ENCODE measurements at places on chromosomes 7 and 10. TPM values are rescaled to one million over a fixed set of nuclear protein-coding genes. Genes with fewer than 3 reads are reported as not detected.

Gene PLXDC2
- total RNA-seq = 21.8 TPM

Gene PTEN
- total RNA-seq = 11.3 TPM

Gene CNPY1
- total RNA-seq = not detected

Gene NPY4R2
- not detected for total RNA-seq

Gene RHOBTB1
- total RNA-seq = 57.2 TPM

Gene SLC18A3
- total RNA-seq = not detected

DNA sequence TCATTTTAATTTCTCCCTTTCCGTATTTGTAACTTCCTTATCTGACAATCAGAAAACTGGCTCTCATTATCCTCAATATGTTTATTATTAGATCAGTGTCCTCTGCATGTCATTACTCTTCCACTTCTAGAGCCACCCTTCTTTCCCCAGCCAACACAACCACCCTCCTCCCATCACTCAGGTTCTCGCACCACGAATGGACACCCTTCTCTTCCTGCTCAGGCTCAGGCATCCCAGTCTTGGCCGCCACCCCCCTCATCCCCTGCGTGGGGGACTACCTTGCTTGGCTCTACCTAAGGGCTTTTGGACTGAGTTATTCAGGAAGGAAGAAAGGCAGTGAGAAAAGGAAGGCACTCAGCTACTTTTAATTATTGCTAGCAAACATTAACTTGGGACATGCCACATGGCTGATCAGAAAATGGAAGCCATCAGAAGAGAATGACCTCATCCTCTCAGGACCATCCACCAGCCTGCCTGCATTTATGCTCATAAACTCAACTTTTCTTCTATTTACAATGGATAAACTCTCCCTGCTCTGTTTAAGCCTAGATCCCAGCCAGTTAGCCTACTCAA is 199.9 kb upstream of the PLXNA4 start:
- no peak for DNase-seq

GRCh38 chr10:112584276-112584675 is 137.3 kb downstream of the VTI1A start:
- DNase-seq = peak; percentile 51

DNA sequence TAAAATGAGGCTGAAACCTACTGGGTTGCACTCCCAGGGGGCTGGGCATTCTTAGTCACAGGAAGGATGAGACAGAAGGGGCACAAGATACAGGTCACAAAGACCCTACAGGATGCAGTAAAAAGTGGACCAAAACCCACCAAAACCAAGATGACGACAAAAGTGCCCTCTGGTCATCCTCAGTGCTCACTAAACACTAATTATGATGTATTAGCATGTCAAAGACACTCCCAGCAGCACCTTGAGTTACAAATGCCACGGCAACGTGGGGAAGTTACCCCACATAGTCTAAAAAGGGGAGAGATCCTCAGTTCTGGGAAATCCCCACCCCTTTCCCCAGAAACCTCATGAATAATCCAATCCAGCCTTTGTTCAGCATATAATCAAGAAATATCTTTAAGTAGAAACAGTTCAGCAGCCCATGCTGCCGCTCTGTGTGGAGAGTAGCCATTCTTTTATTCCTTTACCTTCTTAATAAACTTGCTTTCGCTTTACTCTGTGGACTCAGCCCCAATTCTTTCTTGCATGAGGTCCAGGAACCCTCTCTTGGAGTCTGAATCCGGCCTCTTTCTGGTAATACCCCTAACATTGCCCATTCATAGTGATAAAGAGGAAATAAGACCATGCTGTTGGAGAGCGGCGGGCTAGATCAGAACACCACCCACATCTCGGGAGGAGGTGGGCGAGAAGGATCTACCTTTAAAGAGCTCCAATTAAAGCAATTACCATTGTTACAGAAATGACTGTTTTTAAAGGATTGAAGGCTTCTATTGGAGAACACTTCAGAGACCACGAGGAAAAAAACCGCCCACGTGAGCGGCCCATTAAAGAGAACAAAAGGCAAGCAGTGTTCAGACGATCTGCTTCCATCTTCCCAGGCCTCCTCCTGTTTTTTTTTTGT is 170.9 kb downstream of the USP6NL start:
- DNase-seq = no peak

- DNase-seq = no peak
These were observed 27.4 kb upstream of the PLA2G12B start for GRCh38 chr10:72981882-72982529.

DNA sequence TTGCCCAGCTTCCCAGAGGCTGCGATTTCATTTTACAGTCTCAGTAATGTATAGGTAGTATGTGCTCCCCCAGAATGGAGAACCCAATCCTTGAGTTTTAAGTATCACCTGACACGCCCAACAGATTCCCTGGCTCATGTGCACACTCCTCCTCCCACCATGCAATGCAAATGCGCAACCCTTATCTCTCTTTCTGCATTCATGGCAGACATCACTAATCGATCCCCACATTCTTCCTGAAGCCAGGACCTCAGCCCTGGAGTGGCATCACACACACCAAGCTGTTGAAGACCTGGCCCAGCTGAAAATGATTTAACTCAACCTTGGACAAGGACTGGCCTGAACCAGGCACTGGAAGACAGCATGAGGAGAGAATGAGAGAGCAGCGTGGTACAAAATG is 68.4 kb downstream of the ZRANB1 start:
- no peak for DNase-seq

DNA sequence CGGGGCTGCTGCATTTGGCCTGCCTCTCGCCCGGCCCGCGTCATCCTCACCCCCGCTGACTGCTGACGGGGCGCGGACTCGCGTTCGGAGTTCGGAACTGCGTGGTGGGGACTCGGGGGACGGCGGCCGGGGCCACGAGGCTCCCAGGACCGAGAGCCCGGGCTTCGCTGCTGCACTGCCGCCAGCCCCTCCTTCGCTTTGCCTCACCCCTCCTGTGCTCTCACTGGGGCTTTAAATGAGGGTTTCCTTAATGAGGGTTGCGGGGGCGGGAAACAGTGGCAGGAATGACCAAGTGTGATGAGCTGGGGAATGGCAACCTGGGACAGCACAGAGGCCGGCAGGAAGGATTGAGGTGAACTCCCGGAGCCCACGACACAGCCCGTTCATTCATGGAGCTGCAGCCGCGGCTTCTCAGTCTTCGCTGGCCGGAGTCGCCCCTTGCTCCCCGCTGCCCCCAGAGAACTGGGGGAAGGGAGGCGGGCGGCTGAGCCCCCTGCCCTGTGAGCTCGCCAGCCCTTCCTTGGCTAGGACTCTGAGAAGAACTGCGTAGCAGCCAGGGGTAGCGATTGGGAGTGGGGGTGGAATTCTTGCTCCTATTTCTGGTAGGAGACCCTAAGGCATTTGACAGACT is 1.5 kb upstream of the LRRC4 start:
- DNase-seq = no peak

DNA sequence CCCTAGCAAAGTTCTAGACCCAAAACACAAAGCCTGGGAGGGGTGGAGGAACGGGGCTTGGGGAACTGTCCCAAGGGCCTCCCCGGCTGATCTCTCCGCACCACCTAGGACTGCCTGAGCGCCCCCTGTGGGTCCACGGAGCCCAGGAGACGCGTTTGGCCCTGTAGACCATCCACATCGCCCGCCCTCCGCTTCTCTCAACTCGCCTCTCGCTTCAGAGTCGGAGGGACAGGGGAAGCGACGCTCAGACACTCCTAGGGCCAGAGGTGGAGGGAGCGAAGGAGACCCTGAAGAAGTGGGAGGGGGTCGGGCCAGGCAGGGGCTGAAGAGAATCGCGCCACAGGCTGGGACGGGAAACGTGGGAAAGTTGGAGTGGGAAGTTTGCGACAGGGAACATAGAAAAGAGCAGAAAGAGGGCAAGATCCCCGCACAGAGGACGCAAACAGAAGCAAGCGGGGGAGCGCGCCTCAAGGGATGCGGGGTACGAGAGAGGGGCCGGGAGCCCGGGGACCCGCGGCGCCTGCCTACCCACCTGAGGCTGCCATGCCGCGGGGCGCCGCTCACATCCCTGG is 378 bp downstream of the PIK3AP1 start:
- DNase-seq = no peak

GRCh38 chr7:4085937-4086691 is 596.0 kb upstream of the FOXK1 start:
- DNase-seq = no peak

DNA sequence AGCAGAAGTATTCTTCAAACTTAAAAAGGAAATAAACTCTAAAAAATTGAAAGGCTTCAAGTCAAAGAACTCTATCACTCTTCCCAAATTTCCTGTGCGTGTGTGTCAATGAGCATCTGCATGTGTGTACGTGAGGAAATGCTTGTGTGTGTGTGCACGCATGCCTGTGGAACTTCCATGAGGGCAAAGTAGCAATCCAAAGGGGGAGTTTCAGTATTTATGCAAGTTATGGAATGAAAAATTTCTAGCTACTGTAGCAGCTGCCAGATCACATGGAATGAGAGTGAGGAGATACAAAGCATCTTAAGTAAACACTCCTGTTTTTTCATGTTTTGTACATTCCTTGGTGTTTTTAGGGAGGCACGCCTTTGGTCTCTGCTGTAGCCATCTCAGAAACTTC is 152.6 kb downstream of the RAPGEF5 start:
- no peak for DNase-seq

- no peak for DNase-seq
These were observed 5.6 kb upstream of the CDH23 start for GRCh38 chr10:71390921-71391690.

- peak; percentile 65 for DNase-seq
These were observed 35.9 kb upstream of the AP5Z1 start for GRCh38 chr7:4739528-4739992.

DNA sequence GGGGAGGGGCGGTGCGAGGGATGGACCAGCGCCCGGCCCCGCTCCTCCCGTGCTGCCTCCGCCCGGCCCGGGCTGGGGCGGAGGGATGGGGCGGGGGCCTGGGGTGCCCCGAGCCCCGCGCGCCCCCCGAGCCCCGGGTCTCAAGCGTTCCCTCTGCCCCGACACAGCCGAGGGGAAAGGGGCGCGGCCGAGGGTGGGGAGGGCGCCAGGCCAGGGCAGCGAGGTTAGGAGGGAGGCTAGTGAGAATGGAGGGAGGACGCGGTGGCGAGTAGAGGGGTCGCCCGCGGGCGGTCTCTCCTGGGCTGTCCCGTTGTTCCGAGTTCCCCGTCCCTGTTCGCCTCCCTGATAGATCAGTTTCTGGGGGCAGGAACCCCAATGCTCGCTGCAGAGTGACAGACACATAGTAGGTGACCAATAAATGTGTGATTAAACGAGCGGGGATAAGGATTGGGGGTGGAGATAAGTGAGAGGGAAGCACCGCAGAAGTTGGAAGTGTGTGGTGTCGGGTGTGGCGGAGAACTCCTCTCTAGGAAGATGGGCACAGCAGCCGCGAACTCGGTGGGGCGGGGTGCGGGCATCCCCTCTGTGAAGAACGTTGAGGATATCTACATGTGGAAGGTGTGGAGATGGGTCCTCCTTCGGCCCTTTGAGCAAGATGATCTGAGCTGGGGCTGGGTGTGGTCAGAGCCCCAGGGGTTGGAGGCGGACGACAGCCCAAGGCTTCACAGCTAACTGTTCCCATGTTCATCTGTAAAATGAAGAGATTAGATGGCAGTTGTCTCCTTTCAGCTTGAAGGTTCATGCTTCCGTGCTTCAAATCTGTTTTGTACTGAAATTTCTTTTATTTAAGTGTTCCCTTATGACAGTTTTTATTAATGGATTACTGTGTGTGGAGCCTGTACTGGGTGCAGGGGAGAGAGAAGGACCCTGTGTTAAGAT is 580 bp downstream of the ZNF775 start:
- DNase-seq = peak; percentile 50

DNA sequence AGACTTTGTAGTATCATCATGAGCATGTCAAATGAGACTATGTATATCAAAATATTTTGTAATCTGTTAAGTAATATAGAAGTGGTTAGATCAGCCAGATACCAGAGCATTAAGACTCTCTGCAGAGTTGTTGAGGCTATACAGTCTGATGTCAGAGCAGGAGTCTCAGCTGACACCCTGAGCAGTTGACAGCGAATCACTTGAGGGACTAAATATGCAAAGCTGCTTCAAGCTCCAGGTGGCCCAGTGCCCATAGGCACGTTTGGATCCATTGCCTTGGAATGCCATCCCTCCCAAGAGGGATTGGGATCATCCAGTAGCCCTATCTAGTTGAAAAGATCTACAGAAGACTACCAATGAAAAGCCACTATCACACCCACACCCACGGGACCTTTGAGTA is 210.2 kb downstream of the TAX1BP1 start:
- no peak for DNase-seq

DNA sequence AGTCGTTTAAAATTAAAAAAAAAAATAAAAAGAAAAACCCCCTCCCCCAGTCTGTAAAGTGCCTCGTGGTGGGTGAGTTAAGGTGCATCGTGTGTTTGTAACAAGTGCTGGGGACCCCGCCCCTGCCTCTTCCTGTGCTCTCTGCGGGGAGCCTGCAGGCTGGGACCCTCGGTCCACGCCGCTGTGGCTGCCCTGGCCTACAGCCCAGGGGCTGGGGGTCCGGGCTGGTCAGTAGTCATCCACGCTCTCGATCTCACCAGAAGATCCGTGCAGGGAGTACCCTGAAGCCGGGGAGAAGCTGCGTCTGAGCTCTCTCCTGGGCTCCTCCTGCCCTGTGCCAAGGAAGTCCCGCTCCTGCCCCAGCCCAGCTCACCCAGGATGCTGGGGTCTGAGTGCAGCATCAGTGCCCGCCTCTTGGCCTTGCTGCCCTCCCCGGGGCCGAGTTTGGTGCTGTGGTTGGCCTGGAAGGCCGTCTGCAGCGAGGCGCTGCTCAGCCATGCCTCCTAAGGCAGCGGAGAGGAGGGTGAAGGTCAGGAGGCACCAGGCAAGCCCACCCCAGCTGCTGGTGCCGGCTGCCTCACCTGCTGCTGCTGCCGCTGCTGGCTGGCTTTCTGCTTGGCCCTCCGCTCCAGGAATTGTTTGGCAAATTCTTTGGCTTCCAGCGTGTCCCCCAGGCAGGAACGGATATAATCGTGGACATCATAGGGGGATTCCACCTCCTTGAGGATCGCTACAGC is 8.1 kb downstream of the GNB2 start:
- DNase-seq = no peak

GRCh38 chr7:138545123-138545522 is 85.1 kb downstream of the TRIM24 start:
- DNase-seq = no peak

- no peak for DNase-seq
These were observed 267.5 kb upstream of the HABP2 start for GRCh38 chr10:113285305-113285704.

GRCh38 chr10:86391236-86391840 is 24.7 kb upstream of the GRID1 start:
- DNase-seq = no peak

DNA sequence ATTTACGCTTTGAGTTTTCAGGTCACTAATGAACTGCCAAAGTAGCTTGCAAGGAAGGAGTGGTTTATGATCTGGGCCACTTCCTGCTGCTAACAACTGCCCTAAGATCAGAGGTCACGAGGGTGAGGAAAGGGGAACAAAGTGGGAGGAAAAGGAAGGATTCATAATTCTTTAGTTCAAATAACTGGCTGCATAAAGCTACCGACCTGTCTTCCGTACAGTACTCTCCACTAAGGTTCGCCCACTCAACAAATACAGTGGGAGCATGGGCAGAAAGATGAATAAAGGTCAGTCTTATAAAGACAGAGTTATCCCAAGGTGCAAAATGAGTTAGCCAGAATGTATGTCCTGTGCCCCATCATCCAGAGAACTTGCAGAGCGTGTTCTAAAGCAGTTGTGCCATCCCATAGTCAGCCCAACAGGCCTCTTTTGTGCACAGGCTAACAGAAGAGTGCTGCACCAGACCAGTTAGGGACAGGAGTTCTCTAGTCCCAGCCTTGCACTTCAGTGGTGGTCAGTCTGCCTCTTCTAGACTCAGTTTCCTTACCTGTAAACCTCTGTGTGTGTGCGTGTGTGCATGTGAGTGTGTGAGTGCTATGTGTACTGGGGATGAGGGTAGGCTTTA is 65.9 kb downstream of the CREB3L2 start:
- no peak for DNase-seq

GRCh38 chr7:79406371-79406770 is 47.1 kb downstream of the MAGI2 start:
- DNase-seq = no peak

Data from A172 (cell line).